ENCODE measurements at places on chromosomes 2 and 18.
A peak's percentile ranks its signal among the peaks of the same experiment; 100 is the strongest.

GRCh38 chr2:239190921-239191885 lies 209.6 kb downstream of the HDAC4 start:
- DNase-seq: no peak

GRCh38 chr18:13641551-13642439 lies 84.6 kb downstream of the FAM210A start:
- DNase-seq: no peak

- no peak for DNase-seq
Observed at GRCh38 chr2:95295376-95295775, 1.8 kb upstream of the KCNIP3 start.

- DNase-seq: no peak
Observed at GRCh38 chr2:240790370-240791220, 29.4 kb downstream of the KIF1A start.

GRCh38 chr2:241064008-241064801 lies 37.9 kb downstream of the MTERF4 start:
- DNase-seq: no peak

DNA sequence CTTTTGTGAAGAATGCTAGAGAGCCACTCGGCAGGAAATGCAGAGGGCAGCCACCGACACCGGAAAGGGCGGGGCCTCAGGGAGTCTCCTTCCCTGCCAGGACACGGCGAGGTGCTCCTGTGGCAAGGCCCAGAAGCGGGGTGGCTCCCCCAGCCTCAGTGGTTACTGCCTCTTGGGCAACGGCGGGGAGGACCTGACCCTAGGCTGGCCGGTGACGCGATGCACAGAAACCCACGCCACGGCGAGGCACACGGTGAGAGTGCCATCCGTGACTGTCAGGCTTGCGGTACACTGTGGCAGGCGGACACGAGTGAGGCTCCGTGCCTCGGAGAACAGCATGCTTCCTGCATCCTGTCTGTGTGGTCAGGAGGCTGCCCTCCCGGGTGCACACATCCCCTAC lies 47.8 kb downstream of the ZAP70 start:
- DNase-seq: no peak

DNA sequence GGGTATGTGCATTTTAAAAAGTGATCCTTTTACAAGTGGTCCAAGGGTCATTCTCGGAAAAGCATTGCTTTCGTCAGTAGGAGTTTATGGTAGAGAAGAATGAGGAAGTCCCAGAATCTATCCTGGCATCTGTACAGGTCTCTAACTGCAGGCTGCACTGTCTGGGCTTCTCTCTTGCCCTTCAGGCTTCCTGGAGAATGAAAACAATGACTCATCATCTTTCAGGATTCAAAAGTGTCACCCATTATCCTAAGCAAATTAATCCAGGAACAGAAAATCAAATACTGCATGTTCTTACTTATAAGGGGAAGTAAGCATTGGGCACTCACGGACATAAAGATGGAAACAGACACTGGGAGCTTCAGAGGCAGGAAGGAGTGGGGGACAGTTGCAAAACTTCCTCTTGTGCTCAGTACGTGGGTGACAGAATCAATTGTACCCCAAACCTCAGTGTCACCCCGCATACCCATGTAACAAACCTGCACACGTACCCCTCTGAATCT lies 60.2 kb upstream of the TXNDC2 start:
- no peak for DNase-seq

GRCh38 chr2:205860885-205861284 lies 178.6 kb downstream of the NRP2 start:
- no peak for DNase-seq

- peak; percentile 88 for DNase-seq
Observed at GRCh38 chr2:29921560-29921915, at the start of gene ALK. Gene ALK (minus strand): TSS chr2:29921586. CDS start chr2:29920659, 927 bp downstream.

DNA sequence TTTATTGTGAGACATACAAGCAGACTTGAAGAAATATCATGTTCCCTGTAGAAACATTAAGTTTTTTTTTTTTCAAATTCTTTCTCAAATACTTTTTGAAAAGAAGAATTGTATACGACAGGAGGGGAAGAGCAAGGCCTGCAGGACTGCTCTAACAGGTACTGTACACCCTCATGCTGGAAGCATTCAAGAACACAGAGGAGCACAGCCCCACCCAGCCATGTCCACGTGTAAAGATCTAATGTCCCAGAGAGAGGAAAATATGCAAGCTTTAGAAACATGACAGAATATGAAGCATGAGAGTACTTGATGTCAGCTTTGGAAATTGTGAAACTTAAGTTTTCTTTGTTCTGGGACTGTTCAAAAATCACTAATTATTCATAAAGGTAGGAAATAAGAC lies 191.6 kb downstream of the TTC32 start:
- DNase-seq: no peak

- no peak for DNase-seq
Observed at GRCh38 chr2:152961351-152961750, 242.9 kb downstream of the ARL6IP6 start.

DNA sequence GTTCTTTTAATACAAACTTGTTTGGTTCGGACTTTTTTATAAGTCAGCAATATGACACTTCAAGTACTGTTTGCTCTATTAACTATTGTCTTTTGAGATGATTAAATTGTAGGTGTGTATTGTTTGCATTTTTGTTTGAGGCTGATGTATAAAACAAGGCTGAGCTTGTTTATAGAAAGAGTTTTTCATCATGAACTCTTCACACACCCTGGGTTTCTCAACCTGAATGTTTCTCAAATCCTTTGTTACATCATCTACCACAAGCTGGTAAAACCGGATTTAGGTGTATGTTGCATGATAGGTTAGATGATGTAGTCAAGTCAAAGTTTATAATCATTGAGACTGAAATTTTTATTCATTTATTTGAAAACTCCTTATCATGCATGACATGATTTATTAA lies 335.2 kb upstream of the LRATD1 start:
- no peak for DNase-seq

GRCh38 chr2:162333968-162334367 lies 10.0 kb upstream of the GCA start:
- peak; percentile 9 for DNase-seq

DNA sequence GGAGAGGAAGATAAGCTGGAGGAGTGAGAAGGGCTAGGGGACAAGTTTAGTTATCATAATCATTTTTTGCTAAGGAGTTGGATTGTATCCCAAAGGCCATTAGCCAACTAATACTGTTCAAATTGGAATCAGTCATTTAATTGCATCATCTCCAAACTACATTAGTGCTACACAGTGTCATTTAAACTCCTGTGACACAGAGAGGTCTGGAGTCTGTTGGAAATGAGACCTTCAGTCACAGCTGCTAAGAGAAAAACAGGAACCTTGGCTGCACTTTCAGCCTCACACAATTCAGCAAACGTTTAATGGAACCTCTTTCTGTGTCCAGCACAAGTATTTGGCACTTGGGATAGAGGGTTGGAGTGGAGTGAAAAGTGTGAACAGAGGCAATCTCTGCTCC lies 175.5 kb upstream of the MGAT5 start:
- no peak for DNase-seq

GRCh38 chr2:195613922-195614321 lies 43.1 kb upstream of the SLC39A10 start:
- DNase-seq: no peak

DNA sequence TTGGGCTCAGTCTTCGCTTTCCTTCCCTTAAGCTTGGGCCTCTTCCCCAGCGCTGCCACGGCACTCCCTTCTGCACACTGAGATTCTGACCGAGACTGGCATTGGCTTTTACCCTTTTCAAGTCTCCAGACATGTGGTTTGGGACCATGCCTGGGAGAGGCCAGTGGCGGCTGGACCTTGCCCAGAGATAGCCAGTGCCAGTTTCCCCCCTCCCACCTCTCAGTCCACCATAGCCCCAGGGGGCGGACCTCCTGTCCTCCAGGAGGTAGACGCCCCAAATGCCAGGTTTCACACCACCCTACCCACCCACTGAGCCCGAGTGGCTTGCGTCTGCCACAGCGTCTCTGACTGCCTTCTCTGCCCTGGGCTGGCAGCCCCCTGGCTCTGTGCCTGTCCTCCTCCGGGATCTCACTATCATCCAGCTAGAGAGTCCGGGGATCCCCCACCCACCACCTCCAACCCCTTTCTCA lies 47.7 kb downstream of the INPP5D start:
- no peak for DNase-seq

- DNase-seq: no peak
Observed at GRCh38 chr2:44093970-44094369, 74.7 kb upstream of the PPM1B start.

GRCh38 chr18:23932385-23933067 lies 82.0 kb upstream of the TTC39C start:
- no peak for DNase-seq

DNA sequence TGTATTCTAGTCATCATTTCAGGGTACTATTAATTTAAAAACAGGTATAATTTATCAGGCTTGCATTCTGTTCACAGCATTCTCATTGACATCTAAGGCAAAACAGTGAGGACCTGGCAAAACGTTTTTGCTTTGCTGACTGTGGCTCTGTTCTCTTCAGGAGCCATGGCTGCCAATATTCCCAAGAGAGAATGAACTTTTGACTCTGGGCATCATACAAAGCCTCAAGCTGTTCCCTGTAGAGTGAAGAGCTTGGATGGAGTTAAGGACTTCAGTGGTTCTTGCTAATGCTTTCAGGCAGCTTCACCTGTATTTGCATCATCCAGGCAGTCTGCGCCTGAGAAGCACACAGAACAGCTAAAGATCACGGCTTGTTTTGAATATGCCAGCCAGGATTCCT lies 65.9 kb upstream of the CAVIN2 start:
- DNase-seq: no peak

DNA sequence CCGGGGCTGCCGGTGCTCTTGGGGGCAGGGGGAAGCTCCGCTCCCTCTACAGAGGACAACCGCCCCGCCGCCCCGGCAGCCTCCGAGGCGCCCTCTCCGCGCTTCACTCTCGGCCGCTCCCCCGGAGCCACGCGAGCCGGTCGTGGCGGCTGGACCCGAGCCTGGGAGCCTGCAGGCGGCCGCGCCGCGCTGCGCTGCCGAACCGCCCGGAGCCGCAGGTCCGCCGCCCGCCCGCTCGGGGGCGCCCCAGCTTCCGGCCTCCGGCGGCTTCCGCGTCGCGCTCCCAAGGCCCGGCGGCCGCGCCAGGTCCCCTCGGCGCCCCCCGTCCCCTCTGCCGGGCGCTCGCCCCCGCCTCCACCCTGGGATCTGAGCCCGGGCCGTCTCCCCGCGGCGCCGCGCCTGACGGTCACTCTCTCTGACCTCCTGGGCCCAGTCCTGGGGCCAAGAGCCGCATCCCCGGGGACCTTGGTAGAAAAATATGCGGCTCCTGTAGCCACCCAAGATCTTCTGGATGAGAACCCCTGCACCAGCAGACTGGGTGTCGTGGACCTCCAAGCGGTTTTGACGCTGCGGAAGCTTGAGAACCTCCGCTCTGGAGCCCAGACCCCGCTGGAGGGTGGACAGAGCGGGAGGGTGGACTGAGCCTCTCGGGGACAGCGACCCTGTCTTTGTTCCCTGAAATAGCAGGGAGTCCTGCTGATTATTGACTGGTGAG lies 44.3 kb downstream of the SERTAD2 start:
- no peak for DNase-seq
